ENCODE measurements at places on chromosomes 12 and 14. TPM values are rescaled to one million over a fixed set of nuclear protein-coding genes. Genes with fewer than 3 reads are reported as not detected.

The RNASE1 gene
- total RNA-seq = not detected

The RNASE2 gene
- not detected for total RNA-seq

The PA2G4 gene
- total RNA-seq = 247 TPM

The TROAP gene
- 32.8 TPM for total RNA-seq

The OR11H6 gene
- not detected for total RNA-seq

The C12orf42 gene
- total RNA-seq = not detected

The ANO2 gene
- total RNA-seq = under 0.01 TPM

The POTEG gene
- total RNA-seq = not detected

The GALNT4 gene
- 6.4 TPM for total RNA-seq

The SERPINA12 gene
- not detected for total RNA-seq

The FIGNL2 gene
- 0.13 TPM for total RNA-seq

The B3GNT4 gene
- total RNA-seq = 0.06 TPM

The ATP2B1 gene
- 521 TPM for total RNA-seq

The STAT2 gene
- total RNA-seq = 111 TPM

The CFAP54 gene
- total RNA-seq = 1.1 TPM

The PDE6H gene
- total RNA-seq = not detected

The ITGA7 gene
- total RNA-seq = 217 TPM

The ETNK1 gene
- total RNA-seq = 25.8 TPM

The FAIM2 gene
- 4.1 TPM for total RNA-seq

The SIX1 gene
- 156 TPM for total RNA-seq

The GPRC5D gene
- total RNA-seq = not detected

The TBPL2 gene
- not detected for total RNA-seq

The ADAMTS20 gene
- 0.17 TPM for total RNA-seq

The ZNF641 gene
- 4.0 TPM for total RNA-seq

The KRT71 gene
- not detected for total RNA-seq

The CMKLR1 gene
- 15.4 TPM for total RNA-seq

The AGAP2 gene
- total RNA-seq = 0.26 TPM

The LALBA gene
- not detected for total RNA-seq

The NOVA1 gene
- 1.3 TPM for total RNA-seq

The PPM1H gene
- total RNA-seq = 1.6 TPM

The HCAR3 gene
- total RNA-seq = not detected

The RNASE7 gene
- total RNA-seq = not detected

The MPHOSPH9 gene
- total RNA-seq = 67.5 TPM

The HSPA2 gene
- total RNA-seq = 16.7 TPM

The ITPR2 gene
- 6.9 TPM for total RNA-seq

The CAPZA3 gene
- total RNA-seq = not detected

The GALNT16 gene
- 5.6 TPM for total RNA-seq

The A2M gene
- total RNA-seq = 0.06 TPM

The SNAPC1 gene
- 37.9 TPM for total RNA-seq

The LRRIQ1 gene
- total RNA-seq = 0.34 TPM

The PRB2 gene
- not detected for total RNA-seq

The IQSEC3 gene
- total RNA-seq = not detected

The LMNTD1 gene
- not detected for total RNA-seq

The FSCB gene
- not detected for total RNA-seq

The KRT78 gene
- total RNA-seq = not detected

The CSRNP2 gene
- total RNA-seq = 29.7 TPM

The RNASE3 gene
- total RNA-seq = not detected

The FOXA1 gene
- total RNA-seq = 0.13 TPM

The CDH24 gene
- total RNA-seq = 11.0 TPM

The SMIM41 gene
- total RNA-seq = not detected

The HELB gene
- 1.7 TPM for total RNA-seq

The EMP1 gene
- 679 TPM for total RNA-seq

Measured in LHCN-M2 (cell line).